ENCODE measurements at places on chromosomes 1 and 21. TPM values are rescaled to one million over a fixed set of nuclear protein-coding genes. Genes with fewer than 3 reads are reported as not detected.

FCRL3 gene
- polyA plus RNA-seq: not detected

GRCh38 chr1:52911541-52911940 lies 10.0 kb downstream of the ECHDC2 start:
- no peak for DNase-seq
- no peaks in the 10 kb centered on the region for H3K36me3 ChIP-seq
- peaks cover 6% of the 10 kb centered on the region for H3K4me1 ChIP-seq
- H3K4me3 ChIP-seq: no peak overlapping the region

GRCh38 chr1:67850151-67850551 lies 16.9 kb upstream of the GNG12 start:
- no peaks in the 10 kb centered on the region for H3K4me1 ChIP-seq
- H3K27ac ChIP-seq: no peak overlapping the region
- H3K4me3 ChIP-seq: no peak overlapping the region
- peaks cover 2% of the 10 kb centered on the region for H3K27me3 ChIP-seq
- peak; percentile 52 for DNase-seq

DNA sequence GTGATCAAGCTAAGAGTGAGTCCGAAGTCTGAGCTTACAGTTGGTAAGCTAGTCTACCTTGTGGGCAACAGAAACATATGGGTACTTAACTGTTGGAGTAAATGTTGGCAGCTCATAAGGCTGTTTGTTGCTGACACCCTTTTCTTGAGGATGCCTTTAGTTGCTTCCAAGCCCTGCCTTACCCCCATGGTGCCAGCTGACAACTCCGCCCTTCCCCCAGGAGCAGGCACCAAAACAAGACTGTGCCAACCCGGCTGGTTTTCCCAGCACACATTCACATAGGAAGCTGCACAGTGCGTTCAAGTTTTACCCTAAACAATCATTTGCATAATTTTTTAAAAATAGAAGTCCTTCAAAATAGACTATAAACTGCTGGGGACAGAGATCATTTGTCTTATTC lies 150.2 kb upstream of the LMO4 start:
- no peaks in the 10 kb centered on the region for H3K36me3 ChIP-seq
- H3K4me1 ChIP-seq: peaks cover 7% of the 10 kb centered on the region
- no peak overlapping the region for H3K27ac ChIP-seq
- H3K27me3 ChIP-seq: no peaks in the 10 kb centered on the region

DNA sequence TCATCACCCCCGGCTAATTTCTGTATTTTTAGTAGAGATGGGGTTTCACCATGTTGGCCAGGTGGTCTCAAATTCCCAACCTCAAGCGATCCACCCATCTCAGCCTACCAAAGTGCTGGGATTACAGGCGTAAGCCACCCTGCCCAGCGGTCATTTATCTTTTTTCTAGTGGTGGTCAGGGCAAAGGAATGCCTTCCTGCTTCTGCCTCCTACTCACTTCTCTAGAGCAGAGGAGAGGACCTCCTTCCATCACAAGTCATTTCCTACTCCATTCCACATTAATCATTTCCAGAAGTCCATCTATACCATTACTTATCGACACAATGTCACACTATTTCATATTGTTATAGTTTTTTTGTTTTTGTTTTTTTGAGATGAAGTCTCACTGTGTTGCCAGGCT lies 13.3 kb downstream of the FBXO42 start:
- no peaks in the 10 kb centered on the region for H3K36me3 ChIP-seq
- H3K27ac ChIP-seq: no peak overlapping the region
- peaks cover 5% of the 10 kb centered on the region for H3K4me1 ChIP-seq

CFH gene
- not detected for polyA plus RNA-seq

FCRLB gene
- polyA plus RNA-seq: 1.7 TPM

Data from cardiac muscle cell (in vitro differentiated cells and primary cell).